Stimulated activated CD4-positive, alpha-beta T cell treated with anti-CD3 and anti-CD28 coated beads, Interleukin-15, amount 100 ng/mL, for 24 hours (primary cell): ENCODE measurements at places on chromosomes 1 and 21.

DNA sequence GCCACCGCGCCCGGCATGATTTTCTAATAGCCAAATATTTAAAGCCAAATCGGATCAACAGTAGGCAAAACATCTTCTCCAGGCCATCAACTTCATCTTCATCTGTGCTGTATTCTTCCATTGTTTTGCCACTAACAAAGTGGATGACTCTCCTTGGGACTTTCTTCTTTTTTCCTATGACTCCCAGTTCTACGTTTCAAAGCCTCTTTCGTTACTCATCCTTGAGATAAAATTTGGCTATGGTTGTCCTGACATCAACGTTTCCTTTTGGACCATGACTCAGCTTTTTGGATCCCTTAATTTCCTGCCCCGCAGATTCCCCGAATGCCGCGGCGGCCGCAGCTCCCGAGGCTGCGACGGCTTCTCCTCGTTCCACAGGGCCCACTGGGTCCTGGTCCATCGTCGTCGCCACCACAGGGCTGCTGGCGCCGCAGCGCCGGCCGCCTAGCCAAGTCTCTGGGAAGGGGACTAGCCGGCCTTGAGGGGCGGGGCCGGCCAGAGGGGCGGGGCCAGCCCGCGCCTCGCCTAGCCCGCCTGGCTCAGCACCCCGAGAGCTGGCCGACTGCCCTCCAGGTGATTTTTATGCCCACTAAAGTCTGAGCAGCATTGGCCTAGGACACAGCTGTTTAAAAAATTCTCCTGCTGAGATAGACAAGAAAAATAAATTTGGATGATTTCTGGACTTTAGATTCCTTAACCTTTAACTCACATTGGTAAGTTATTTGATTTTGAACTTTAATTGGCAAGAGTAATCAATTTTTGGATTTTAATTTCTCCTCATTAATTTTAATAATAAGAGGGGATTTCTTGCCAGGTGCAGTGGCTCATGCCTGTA, 93.9 kb downstream of the ADCY10 start:
- peak; percentile 46 for DNase-seq

DNA sequence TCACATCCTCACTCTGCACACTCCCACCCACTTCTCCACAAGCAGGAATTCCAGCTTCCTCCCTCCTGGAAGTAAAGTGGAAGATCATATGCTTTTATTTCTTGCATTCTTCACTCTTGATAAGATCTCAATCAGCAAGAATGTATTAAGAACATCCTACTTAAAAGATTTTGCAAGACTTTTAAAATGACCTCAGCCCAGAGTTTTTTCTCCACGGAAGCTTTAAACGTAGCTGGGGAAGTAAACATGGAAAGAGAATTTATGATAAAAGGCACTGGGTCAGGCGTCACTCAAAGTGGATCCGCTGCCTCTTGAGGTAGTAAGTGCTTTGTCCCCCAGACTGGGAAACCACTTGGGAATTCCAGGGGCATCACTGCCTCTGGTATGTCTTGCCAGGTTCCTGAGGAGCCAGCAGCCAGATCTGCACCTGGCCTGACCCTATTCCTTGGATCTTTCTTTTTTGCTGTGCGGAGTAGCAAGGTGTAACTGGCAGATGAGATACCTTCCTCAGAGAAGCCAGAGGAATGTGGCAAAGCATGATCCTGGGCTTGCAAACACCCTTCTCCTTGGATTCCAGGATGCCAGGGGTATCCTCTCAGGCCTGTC, 33.9 kb downstream of the CDK18 start:
- no peak for DNase-seq

DNA sequence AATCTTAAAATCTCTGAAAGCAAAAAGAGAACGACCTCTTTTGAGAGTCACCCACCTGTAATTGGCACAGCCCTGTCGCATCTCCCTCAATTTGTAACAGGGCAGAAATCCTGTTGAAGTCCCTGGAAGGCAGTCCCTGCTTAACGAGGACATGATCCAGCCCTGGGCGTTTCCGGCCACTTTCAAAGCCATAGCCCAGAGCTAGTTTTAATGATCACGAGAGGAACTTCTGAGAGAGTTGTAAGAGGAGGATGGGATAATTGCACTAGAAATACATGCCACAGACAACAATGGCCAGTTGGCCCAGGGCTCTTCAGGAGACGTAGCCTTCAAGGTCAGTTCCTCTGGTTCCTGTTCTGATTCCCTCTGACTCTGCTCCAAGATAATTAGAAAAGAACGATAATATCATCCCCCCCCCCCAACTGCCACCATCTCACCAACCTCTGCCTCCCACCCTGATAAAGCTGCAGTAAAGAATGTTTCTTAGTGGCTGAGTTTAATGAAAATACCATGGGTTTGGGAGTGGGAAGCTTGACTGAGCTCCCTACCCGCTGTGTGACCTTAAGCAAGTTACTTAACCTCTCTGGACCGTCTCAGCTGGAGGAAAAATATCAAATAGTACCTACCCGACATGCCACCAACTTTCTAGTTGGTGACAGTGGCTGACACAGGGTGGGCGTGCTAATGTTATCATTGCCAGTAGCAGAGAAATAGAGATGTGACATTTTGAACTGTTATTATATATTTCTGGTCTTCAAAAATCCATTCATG, 140.0 kb downstream of the OMA1 start:
- no peak for DNase-seq

DNA sequence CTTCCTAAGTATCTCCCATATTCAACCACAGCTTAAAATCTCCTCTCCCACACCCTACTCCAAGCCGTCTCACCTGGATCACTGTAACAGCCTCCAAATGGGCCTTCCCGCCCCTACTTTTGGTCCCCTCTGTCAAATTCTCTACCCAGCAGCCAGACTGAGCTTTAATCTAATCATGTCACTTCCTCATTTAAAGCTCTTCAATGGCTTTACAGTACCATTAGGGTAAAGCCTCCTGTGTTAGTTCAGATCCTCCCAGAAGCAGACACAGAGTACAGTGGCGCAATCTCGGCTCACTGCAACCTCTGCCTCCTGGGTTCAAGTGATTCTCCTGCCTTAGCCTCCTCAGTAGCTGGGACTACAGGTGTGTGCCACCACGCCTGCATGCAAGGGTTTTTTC, 46.8 kb upstream of the PSEN2 start:
- no peak for DNase-seq

DNA sequence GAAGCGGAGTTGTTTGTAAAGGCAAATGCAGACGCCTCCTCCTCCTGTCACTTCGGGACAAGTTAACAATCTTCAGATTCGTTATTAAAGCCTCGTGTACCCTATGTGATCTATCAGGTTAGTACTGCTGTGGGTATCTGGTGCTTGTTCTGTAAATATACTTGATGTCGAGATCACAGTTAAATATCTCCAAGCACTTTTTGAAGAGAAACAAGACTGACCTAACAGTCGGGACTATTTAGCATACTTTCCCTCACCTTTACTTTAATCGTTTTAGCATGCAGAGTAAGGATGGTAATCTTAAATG, 710 bp downstream of the KLHL20 start:
- no peak for DNase-seq

DNA sequence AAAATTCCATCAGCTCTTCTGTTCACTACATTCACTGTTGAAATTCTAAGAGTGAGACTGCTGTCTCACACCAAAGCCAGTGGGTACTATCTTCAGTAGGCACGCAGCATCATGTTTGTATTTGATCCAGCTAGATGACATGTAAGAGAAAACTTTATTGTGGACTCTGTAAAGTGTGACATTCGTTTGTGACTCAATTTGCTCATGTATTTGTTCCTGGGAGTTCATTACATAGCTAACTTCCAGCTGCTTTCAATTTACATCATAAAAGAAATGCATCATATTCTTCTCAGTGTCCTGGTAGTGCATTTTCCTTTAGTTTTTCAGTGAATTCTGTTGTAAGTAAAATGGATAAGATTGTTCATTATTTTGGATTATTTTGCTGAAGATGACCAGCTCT, 31.4 kb downstream of the CTH start:
- DNase-seq = no peak

GRCh38 chr1:218945050-218945449, 228.6 kb upstream of the LYPLAL1 start:
- no peak for DNase-seq

- DNase-seq = peak; percentile 48
Measured at GRCh38 chr1:231724876-231725647, 98.5 kb downstream of the DISC1 start.
